Upper lobe of right lung (tissue), 1 donor: ENCODE measurements at places on chromosomes 12 and 14. TPM values are rescaled to one million over a fixed set of nuclear protein-coding genes. Genes with fewer than 3 reads are reported as not detected.

Gene MGP
- total RNA-seq, result 472 TPM

Gene OAS2
- 57.7 TPM for total RNA-seq

Gene CYP46A1
- 1.3 TPM for total RNA-seq

Gene BCL11B
- total RNA-seq, result 2.4 TPM

Gene DCAF4
- 21.1 TPM for total RNA-seq

Gene KRT72
- not detected for total RNA-seq

Gene VWF
- 729 TPM for total RNA-seq

DNA sequence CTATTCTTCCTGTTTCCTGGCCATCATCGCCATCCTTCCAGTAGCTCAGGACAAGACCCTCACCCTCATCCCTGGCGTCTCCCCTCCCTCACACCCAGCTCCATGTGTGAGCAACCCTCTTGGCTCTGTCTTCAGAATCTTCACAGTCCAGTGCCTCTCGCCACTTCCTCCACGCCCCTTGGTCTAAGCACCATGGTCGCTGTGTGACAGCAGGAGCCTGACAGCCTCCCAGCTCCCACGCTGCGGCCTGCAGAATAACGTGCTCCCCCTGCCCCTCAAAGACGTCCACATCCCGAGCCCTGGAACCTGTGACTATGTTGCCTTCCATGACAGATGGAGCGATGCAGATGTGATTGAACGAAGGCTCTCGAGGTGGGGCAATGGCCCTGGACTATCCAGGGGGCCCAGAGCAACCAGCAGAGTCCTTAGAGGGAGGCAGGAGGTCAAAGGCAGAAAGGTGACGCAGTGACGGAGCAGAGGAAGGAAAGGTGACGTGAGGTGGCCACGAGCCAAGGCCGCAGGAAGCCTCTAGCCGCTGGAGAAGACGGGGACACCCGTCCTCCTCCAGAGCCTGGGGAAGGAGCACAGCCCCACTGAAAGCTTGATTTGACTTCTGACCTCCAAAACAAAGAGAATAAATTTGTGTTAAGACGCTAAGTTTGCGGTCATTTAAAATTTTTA lies 139.8 kb downstream of the CALM1 start:
- no peaks in the 10 kb centered on the region for H3K27me3 ChIP-seq
- no peak overlapping the region for H3K4me3 ChIP-seq
- H3K27ac ChIP-seq, result no peak overlapping the region
- peak; percentile 52 for DNase-seq
- H3K4me1 ChIP-seq, result peaks cover 15% of the 10 kb centered on the region
